ENCODE measurements at places on chromosomes 4 and X. TPM values are rescaled to one million over a fixed set of nuclear protein-coding genes. Genes with fewer than 3 reads are reported as not detected.

DNA sequence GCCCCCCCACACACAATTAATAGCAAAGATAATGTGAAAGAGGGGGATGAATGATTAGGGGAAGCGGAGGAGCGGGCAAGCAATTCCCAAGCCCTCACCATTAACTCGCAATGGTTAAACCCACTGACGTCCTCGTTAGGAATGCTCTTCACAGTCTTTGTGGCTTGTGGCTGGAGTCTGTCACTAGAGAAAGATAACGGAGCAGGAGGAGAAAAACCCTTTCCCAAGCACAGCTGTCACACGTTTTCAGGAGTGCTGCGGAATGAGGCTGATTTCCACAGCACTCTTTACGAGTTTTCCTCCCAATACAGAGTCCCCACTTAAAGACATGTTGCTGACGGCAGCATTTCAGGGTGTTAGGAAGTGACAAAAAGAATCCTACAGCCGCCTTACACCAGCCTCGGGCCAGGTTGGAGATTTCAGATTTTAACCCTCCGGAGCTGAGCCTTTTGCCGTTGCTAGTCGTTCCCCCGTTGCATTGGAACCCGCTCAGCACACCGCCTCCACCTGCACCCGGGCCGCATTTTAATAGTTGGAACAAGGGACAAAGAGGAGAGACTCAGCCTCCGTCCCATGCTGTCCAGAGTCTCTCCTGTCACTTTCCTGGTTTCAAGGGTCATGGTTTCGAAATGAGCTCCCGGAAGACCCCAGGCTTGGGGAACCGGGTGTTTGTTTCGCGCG lies 92.2 kb downstream of the GEMIN8 start:
- DNase-seq, result no peak

DNA sequence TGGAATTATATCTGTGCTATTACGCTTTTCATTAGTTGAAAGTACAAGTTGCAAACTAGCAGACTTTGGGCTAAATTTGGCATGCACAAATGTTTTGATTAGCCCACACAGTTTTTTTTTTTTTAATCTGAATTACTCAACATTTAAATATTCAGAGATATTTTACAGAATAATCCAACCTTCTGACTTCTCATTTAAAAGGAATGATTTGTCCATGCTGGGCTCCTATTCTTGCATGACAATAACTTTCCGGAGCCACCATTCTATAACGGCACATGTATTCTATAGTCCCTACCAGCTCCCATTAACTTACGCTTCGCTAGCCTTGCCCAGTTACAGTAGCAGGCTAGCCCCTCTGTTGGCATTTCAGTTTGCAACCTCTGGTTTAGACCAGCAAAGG lies 219.3 kb upstream of the FTHL17 start:
- no peak for DNase-seq

DNA sequence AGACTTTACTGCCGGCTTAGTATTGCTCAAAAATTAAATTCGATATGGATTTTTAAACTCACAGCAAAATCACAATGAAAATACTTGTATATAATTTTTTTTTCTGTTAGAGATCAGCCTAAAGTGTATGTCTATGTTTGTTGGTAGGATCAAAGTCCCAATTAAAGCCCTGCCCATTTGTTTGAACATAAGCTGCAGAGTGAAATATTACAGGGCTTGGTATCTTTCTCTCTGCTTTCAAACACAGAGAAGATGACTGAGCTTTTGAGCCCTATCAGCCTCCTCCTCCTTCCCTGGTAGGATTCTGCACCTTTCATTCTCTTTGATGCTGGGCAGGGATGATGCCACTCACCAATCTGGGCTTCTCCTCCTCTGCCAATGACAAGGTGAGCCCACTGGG lies 345.4 kb downstream of the PPP1R2C start:
- DNase-seq, result no peak

Gene MMGT1
- total RNA-seq, result 24.1 TPM

Gene VCX3A
- total RNA-seq, result not detected

DNA sequence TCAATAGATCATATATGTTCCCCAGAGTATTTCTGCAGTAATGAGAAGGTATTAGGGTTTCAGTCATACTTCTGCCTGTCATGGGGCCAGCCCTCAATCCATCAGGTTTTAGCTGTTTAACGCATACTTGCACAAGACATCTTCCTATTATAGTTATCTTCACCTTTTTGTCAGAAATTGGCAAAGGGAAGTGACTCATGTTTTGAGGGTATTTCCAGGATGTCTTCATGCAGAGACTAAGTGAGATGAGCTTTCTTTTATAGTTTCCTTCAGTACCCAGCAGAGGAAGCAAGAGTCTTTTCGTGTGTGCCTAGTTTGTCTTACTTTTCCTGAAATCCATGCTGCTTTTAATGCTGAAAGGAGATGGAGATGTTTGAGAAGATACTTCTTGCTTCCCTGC lies 9.5 kb downstream of the CSTF2 start:
- no peak for DNase-seq

GRCh38 chr4:73055241-73055897 lies 14.1 kb downstream of the COX18 start:
- DNase-seq, result no peak

GRCh38 chr4:176306837-176307665 lies 12.7 kb upstream of the SPCS3 start:
- DNase-seq, result no peak

Gene PLP1
- total RNA-seq, result 18.8 TPM

DNA sequence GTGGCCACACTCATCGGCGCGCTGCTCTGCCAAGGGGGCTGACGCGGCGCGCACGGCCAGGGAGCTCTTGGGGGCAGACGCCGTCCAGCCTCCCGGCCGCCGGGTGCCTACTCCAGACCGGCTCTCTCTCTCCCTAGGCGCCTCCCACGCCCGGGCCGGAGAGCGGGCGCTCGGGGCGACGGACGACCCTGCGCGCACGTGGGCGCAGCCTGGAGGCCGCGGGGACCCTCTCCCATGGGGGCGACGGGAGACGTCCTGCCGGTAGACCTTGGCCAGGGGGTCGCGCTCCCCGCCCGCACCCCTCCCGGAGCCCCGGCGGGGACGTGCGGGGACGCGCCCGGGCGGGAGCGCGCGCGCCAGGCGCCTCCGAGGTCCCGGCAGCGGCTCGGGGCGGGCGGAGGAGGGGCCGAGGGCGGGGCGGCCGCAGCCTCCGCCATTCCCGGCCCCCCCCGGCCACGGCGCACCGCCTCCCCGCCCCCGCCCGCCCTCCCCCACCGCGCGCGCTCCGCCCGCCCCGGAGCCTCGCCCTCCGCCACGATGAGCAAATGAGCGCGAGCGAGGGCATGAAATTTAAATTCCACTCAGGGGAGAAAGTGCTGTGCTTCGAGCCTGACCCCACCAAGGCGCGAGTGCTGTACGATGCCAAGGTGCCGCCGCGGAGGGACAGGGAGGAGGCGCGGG lies at the start of gene MSL3:
Gene MSL3, plus strand, starts transcription at position 519 of the 681 bp plus-strand sequence. Its CDS starts 27 bp downstream, at position 546.
- no peak for DNase-seq

DNA sequence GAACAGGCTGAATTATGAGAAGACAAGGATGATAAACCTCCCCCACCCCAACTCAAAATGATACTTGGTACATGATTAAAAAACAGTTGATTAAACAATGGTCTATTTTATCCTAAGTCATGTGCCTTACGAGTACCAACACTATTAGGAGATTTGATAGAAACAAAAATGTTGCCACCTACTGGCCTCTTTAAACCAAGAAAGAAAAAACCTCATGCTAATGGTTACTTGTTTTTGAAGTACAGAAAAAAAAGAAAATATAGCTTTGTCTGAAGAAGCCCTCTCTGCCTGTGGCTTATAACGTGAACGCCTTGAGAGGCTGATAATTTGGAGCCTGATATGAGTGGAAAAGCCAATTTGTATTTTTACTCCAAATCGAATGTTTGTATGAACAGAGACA lies 538.2 kb downstream of the DMD start:
- no peak for DNase-seq

- no peak for DNase-seq
Observed at GRCh38 chr4:82402196-82402775, 28.0 kb downstream of the HNRNPDL start.

Gene GPRIN3
- 3.3 TPM for total RNA-seq

Data from omental fat pad (tissue), 4 donors.